ENCODE measurements at places on chromosomes 6 and 20. TPM values are rescaled to one million over a fixed set of nuclear protein-coding genes. Genes with fewer than 3 reads are reported as not detected.

GRCh38 chr6:8462169-8462568 is 26.8 kb upstream of the SLC35B3 start:
- DNase-seq = no peak

DNA sequence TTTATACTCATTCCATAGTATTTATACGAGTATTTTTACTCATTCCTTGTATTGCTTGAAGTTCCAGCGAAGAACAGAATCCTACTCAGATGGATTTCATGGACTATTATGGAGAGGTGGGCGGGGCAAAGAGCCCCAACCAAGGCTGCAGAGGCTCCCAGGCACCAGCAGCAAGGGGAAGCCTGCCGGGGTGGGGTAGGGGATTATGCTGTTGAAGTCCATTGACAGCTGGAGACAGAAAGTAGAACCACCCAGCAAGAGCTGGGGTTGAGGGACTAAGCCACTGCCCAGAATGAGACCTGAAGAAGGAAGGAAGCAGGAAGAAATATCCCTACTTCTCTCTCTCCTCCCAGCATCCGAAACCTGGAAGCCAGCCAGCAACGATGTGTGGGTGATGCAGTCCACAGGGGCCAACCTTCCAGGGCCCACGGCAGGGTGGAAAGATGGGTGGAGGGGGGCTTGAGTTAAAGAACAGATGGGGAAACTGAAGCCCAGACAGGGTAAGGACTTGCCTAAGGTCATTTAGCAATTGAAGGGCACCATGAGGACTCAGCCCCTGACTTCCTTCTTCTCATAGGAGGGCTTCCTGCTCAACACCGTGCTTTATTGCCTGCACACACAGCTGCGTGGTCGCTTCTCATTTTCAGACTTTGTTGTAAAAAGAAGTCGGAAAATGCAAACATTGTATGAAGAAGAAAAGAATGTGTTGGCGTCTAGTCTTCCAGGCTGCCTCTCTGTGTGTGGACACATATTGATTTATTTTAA is 18.3 kb upstream of the GTSF1L start:
- no peak for DNase-seq

- DNase-seq = no peak
Measured at GRCh38 chr6:83160167-83160566, 32.9 kb downstream of the PGM3 start.

- DNase-seq = no peak
Measured at GRCh38 chr20:63017826-63018411, 11.2 kb upstream of the BHLHE23 start.

DNA sequence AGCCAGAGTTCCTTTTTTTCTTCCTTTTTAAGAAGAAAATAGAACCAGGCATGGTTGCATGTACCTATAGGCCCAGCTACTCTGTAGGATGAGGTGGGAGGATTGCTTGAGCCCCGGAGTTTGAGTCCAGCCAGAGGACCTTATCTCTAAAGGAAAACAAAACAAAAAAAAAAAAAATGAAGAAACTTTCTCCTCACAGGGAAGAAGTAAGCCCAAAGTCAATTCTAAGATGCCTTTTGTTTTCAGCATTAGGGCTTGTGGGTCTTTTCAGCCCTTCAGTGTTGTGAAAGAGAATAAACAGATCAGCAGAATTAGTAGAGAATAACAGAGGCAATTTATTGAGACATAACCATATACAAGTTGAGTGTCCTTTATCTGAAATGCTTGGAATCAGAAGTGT is 26.8 kb downstream of the ZNF451 start:
- DNase-seq = no peak

GRCh38 chr6:149455031-149455732 is 29.6 kb downstream of the ZC3H12D start:
- no peak for DNase-seq

- peak; percentile 18 for DNase-seq
Measured at GRCh38 chr6:126539022-126539421, 199.1 kb downstream of the CENPW start.

GRCh38 chr6:14283600-14284235 is 166.1 kb downstream of the CD83 start:
- DNase-seq = no peak

DNA sequence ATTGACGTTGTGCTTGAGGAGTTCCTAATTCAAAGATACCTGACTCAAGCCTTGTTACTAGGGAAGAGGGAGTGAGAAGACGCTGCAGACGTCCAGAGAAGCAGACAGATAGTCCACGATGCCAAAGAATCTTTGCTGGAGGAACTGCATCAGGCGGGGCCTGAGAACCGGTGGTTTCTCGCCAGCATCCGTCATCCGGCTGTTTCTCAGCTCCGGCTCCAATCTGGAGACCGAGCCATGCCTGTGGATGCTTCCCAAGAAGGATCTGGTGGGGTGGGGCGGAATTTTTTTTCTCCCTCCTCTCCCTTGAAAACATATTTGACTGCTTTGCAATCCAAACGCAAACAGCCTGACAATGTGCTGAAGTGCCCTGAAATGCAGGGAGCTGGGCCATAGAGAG is 125.8 kb upstream of the SRSF6 start:
- no peak for DNase-seq

DNA sequence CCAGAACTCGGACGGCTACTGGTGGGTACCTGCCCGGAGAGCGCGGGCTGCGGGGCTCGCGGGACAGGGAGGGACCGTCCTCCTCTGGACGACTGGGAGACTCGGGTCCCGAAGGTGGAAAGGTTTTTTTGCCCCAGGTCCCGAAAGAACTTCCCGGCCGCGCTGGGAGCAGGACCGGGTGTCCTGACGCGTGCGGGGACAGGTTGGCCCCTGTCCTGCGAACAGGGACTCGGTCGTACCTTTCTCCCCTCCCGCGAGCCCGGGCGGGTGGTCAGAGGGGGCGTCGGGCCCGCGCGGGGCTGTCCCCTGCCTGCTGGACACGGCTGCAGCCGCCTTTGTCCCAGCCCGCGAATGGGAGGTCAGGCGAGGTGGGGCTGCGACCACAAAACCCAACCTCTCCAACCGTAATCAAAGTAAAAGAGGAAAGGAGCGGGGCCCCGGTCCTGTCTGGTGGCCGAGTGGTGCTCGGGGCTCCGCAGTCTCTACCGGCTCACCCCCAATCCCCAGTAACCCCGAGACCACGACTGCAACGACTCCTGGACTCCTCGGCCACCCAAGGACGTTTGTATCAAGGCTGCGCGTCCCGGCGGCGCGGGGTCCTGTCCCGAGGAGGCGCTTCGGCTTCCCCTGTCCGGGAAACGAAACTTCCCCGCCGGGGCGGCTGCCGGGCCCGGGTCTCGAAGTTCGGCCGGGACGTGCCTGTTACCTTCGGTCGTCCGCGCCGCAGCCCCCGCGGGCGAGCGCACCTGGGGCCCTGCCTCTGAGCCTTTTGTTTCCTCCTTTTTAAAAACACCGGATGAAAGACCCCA is 798 bp downstream of the DSP start:
- peak; percentile 62 for DNase-seq

DNA sequence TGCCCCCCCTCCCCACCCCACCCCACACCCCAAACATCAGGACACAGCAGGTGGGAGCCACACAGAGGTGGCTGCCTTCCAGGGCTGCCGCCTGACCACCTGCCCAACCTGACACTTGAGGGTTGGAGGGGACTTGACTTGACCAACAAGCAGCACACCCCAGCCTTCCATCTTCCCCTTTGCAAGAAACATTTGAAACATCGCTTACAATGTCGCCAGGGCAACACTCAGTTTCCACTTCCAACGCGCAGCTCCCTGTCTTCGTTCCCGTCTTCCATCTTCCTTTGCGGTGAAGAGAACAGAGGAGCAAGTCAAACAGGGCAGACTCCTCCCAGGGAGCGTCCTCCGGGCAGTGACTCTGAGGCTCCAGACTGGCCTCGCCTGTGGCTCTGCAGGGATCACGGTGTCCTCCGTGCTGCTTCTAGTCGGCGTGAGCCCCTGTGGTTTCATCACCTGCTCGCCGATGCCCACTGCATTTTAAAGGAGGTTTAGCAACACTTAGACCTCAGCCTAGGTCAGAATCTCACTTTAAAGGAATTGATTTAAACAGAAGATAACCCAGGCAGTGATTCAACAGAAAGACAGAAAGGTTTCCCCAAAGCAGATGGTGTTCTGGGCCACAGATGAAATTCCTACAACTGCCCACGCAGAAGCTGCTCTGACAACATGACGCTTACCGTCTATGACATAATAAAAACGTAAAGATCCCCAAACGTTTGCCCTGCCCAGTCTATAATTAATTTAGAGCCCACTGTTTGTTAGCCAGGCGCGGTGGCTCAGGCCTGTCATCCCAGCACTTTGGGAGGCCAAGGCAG is 130.8 kb downstream of the TAF4 start:
- no peak for DNase-seq

DNA sequence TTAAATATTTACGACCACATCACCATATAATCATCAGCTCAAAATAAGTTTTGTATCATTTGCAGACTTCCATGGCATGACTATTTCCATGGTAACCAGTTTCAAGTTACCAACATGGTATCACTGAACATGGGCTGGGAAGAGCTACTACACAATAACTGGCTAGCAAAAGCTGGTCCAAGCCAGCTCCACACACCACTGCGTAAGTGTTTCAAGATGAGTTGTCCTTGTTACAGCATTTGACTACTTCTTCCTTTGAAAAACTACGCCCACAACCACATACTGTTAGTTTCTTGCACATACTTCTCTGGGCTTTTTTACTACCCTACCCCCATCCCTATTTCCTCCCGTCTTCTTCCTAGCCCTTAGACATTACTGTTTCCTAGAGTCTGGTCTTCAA is 8.5 kb downstream of the CD164 start:
- DNase-seq = no peak

- no peak for DNase-seq
Measured at GRCh38 chr6:35049156-35049735, 91.9 kb downstream of the TCP11 start.

DNA sequence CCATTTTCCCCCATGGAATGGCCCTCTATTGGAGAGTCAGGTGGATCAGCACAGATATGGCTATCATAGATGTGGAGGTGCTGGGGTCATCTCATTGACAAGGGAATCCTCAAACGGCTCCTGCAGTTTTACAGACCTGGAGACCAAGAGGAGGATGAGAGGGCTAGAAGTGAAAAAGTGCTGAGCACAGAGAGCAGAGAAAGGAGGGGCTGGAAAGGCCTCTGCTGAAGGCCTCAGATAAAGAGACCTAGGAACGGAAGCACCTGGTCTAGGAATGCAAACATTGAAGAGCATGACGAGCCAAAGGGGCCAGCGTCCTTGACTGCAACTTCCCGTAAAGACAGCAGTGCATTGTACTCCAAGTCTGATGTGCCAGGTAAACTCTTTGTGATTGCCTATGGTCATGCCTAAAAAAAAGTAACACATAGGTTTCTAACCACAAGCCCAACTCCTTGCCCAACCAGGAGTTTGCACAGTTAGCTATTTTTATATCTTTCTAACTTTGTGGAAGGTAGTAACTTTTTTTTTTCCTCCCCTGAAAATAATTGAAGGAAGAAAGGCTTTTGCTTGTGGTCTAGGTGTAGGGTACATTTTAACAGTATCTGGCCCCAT is 15.2 kb downstream of the RSPH4A start:
- DNase-seq = no peak

GRCh38 chr6:64266351-64266821 is 630.8 kb downstream of the PHF3 start:
- DNase-seq = no peak

DNA sequence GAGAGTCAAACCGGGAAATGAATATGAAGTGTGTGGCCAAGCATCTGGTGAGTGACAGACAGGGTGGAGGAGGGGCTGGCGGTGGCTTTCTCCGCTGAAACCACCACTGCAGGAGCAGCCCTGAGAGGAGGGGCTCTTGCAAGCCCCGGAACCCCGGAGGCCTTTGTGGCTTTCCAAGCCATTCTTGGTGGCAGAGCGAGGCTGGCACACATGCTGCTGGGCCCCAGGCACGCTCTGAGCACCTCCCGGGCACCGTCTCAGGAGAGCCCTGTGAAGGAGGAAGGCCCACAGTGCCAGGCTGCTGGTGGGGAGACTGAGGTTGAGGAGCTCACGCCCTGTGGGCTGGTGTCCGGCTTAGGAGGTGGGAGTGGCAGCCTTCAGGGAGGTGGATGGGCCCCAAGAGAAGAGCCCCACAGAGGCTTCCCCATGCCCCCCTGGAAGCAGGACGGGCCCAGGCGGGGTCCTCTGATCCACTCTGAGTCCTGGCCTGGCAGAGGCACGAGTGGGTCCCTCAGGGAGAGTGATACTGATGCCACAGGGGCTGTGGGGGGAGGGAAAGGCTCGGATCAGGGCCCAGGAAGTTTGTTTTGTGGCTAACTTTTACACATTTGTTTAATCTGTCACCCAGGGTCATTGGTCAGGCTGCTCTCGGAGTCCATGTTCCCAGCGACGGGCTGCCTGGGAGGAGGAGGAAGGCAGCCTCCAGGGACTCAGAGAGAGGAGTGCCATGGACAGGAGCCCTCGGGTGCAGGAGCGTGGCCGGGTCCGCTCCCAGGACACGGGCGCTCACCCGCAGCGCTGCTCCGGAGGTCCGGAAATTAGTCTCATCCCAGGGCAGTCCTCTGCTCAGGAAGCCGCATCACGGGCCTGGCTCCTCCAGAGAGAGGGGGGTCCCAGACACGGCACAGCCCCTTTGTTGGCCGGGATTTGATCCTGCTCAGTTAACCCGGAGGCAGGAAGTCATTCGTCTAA is 170.7 kb downstream of the ERMARD start:
- no peak for DNase-seq

DNA sequence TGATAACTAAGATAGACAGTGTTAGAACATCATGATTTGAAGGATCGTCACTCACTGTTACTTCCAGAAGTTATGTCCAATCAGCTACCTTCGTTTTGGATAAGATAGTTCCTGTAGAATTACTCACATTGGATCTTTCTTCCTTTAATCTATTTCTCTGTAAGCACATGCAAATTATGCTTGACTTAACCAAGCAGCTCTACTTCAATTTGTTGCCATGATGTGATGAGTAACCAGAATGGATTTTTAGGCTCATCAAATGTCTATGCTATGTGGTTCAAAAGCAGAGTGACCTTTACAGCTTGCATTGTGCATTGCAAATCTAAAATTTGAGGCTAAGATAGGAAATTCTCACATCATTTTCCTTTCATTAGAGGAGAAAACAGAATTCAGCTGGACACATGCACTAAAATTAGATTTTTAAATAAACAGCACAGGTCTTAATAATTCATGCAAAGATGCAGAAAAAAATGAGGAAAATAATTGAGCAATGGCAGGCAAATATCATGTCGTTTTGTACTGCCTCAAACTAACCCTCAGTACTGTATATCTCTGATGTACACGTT is 76.7 kb upstream of the ZFP64 start:
- DNase-seq = no peak

DNA sequence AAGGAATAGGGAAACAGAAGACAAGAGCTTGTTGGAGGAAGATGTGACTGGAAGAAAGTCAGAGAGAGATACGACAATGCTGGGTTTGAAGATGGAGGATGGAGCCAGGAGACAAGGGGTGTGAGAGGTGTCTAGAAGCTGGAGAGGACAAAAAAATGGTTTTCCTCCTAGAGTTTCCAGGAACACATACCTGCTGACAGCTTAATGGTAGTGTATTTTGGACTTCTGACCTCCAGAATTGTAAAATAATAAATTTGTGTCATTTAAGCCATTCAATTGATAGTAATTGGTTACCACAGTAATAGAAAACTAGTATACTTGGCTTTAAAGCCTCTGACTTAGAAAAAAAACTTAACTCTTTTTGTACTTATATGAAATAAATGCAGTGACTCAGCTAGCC is 3.6 kb downstream of the AIG1 start:
- DNase-seq = no peak

SCGN gene
- total RNA-seq = not detected

HDGFL1 gene
- total RNA-seq = not detected

FAM229B gene
- total RNA-seq = 29.6 TPM

TAF11 gene
- total RNA-seq = 72.7 TPM

CCDC170 gene
- not detected for total RNA-seq

FOXP4 gene
- total RNA-seq = 3.0 TPM

LGSN gene
- total RNA-seq = not detected

MROH8 gene
- 0.11 TPM for total RNA-seq

CCN6 gene
- not detected for total RNA-seq

CFAP206 gene
- not detected for total RNA-seq
